Stimulated activated CD8-positive, alpha-beta memory T cell treated with anti-CD3 and anti-CD28 coated beads, Interleukin-7, amount 100 ng/mL, for 1 hour (primary cell): ENCODE measurements at places on chromosomes 13 and 19.

DNA sequence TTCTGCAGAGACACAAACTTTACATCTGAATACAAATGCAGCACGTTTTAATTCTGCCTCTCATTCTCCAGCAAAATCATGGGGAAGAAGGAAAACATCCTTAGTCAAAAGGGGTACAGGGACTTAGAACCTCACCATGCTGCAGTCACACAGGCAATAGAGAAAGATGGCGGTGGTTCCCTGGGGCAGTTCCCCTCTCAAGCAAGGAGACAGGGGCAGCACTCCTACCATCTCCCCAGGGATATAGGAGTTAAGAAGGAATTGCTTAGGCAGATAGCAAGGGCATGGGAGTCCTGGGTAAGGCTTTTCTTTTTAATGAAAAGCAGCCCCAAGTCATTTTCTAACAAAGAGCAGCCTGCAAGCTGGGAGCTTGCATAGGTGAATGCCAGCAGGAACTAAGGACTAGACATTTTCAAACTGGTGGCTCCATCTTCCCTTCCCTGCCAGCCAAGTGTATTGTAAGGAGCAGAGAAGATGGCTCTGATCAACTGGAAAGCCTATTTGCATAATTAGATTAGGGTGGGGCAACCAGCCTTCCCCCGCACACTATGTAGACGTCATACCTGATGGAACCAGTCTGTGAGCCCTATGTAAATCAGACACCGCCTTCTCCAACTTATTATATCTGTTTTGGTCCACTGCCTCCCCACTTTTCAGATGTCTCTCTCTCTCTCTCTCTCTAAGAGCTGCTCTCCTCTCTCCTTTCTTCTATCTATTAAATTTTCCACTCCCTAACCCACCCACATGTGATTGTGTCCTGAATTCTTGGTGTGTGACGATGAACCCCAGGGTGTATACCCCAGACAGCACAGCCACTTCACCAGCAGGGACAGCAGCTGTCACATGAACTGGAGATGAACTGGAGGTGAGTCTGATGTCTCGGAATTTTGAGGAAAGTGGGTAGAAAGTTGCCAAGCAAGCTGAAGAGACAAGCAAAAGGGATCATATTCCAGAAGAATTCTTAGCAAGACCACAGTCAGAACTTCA lies 514.5 kb downstream of the IRS2 start:
- DNase-seq, result no peak

DNA sequence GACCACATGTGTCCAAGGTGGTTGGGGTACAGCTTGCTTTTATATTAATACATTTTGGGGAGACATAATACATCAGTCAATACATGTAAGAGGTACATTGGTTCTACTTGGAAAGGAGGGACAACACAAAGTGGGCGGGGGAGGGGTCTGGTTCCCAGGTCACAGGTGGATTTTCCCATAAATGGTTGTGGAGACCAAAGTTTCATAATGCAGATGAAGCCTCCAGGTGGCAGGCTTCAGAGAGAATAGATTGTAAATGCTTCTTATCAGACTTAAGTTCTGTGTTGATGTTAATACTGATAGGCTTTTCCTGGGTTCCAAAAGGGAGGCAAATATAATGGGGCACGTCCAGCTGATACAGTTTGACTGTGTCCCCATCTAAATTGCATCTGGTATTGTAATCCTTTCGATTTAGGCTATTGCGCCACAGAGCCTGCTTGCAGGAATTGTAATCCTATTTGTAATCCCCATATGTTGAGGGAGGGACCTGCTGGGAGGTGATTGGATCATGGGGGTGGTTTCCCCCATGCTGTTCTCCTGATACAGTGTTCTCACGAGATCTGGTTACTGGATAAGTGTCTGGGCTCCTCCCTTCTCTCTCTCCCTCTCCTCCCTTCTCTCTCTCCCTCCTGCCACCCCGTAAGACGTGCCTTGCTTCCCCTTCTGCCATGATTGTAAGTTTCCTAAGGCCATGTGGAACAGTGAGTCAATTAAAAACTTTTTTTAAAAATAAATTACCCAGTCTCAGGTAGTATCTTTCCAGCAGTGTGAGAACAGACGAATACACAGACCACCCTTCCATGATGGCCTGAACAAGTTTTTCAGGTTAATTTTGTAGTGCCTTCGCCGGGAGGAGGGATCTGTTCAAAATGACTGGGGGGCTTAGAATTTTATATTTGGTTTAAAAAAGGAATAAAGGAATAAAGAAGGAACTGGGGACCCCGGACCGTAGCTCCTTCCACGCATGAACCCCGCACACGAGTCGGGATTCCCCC lies 44.9 kb downstream of the ZNF823 start:
- no peak for DNase-seq

DNA sequence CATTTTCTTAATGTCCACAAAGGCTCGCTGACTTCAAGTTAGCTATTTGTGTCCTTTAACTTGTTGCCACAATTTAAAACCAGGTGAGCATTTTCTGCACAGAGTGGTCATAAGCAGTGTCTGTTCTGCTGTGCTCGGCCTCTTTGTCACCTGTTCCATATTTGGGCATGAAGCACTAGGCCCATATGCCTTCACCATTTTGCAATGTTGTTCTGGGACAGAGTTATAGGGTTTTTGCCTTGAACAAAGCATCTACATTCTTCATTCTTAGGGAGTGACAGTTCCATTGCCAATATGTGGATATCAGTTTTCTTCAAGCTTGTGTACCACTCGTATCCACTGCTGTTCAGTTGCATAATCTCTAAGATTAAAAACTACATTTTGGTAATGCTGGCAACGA lies 56.1 kb downstream of the LRCH1 start:
- DNase-seq, result no peak

GRCh38 chr13:20769091-20769490 lies 4.7 kb downstream of the EEF1AKMT1 start:
- DNase-seq, result no peak

DNA sequence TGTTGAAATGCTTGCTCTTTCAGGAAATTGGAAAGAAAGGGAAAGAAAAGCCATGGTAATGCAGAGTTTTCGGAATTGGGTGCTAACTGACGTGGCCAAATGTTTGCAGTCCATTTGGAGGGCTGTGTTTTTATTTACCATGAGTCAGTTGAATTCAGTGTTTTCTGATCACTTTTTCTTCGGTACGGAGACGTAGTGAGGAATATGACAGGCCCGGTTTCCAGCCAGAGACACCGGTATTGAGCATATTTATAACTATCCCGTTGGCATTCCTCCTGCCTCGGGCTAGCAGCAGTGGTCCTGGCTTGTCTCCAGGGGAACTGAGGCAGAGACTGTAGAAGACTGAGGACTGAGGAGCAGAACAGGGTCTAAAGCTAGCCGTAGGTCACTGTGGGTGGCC lies 1.0 kb downstream of the CDC16 start:
- DNase-seq, result no peak

DNA sequence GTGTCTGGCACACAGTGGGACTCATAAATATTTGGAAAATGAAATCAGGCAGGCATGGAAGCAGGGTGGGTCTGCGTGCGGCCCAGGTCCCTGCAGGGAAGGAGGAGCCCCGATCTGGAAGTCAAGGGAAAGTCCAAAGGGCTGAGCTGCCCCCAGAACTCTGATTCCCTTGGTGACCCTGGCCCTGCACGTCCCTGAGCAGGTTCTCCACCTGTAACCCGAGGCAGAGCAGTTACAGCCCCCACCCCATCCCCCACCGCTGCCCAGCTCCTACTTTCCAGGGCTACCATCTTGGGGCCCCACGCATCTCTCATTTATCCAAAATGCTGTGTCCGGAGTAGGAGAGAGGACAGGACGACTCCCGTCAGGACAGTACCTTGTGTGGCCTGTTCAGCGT lies 2.1 kb downstream of the PLEKHF1 start:
- DNase-seq, result no peak

GRCh38 chr19:28862238-28862637 lies 350.7 kb downstream of the UQCRFS1 start:
- DNase-seq, result no peak

- no peak for DNase-seq
Observed at GRCh38 chr19:4362101-4362828, 18.9 kb downstream of the MPND start.

GRCh38 chr13:48975856-48976575 lies at the start of gene FNDC3A:
Gene FNDC3A (plus strand): TSS chr13:48975912. CDS start chr13:49006191, 30,279 bp downstream.
- DNase-seq, result peak; percentile 59

- no peak for DNase-seq
Observed at GRCh38 chr19:17095141-17095919, 19.8 kb downstream of the MYO9B start.

GRCh38 chr13:32316028-32316339 lies 676 bp downstream of the BRCA2 start:
- DNase-seq, result no peak

DNA sequence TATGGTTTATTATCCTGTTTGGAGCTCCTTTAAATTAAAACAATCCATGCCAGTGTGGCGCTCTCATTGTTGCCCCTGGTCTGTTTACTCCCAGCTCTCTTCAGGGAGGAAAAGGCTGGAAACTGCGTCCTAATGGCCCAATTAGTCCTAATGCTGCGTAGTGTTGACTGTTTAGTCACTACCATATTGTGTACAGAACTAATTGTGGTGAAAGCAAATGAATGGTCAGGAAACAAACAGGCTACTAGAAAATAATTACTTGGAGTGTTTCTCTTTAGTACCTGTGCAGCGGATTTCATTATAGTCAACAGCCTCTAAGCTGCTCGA lies 54.5 kb upstream of the MTIF3 start:
- no peak for DNase-seq

GRCh38 chr13:107190065-107190464 lies 622.1 kb upstream of the ARGLU1 start:
- no peak for DNase-seq

DNA sequence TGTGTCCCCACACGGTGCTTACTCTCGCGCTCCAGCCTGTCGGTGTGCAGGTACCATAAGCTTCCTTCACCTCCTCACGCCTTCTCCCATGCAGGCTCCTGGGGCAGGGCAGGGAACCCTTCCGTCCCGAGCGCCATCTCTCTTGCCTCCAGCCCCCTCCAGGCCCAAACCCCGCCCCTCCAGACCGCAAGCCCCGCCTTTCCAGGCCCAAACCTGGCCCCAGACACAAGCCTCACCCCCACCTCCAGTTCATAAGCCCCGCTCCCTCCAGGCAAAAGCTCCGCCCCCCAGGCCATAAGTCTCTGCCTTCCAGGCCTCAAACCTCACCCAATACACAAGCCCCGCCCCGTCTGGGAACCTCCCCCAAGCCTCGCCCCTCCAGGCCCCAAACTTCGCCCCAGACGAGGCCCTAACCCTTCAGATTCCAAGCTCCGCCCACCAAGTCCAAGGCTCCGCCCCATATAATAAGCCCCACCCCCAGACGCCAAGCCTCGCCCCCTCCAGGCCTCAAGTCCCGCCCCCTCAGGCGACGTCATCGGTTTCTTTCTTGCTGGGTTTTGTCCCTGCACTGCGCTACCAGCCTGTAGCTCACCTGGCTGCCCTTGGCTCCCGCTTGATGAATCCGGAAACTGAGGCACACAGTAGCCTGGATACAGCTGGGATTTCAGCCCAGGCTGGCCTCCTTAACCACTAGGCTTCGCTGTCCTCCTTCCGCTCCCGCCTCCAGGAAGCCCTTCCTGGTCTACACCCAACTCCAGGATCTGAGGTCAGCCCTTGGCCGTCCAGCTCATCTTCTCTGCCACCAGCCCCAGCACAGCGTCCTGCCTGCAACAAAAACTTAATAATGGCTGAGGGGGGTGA lies 16.1 kb downstream of the MKNK2 start:
- DNase-seq, result no peak

- no peak for DNase-seq
Observed at GRCh38 chr13:92806215-92806614, 420.4 kb upstream of the GPC6 start.

- no peak for DNase-seq
Observed at GRCh38 chr13:50257646-50258045, 242.4 kb downstream of the KCNRG start.

- DNase-seq, result no peak
Observed at GRCh38 chr13:79427883-79428282, 21.8 kb upstream of the RBM26 start.

GRCh38 chr13:22137361-22138050 lies 466.6 kb downstream of the FGF9 start:
- no peak for DNase-seq

GRCh38 chr19:50050406-50051227 lies 24.8 kb downstream of the ZNF473 start:
- peak; percentile 45 for DNase-seq

DNA sequence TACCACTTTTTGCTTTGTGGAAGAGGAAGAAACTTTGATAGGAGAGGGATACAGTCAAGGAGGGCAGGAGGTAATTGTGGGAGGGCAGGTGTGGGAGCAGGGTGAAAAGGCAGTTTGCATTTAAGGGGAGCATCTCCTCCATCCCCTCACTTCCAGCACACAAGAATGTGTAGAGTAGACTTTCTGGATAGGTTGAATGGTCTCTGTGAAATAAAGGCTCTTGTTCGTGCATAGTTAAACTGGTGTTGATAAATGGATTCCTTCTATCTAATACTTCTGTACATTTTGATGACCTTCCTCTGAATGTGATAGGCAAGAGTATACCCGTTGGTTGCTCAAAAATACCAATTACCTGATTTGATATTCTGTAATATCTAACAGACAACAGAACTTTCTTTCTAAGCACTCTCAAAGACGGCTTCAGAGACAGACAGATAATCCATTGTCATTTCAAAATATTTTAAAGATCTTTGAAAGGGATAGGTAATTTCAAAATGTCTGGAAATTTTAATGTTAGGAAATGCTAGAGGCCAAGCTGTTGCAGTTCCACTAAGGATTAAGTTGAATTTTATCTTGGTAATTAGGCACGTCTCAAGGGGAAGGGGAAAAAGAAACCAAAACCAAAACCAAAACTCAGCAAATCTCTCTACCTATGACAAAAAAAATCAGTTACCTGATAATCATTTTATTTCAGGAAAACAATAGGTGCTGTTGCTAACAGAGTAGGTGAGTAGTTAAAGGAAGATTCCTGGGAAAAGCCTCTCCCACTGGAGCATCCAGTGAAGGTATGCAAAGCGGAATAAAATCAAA lies 302.6 kb downstream of the COG6 start:
- no peak for DNase-seq

GRCh38 chr13:107367258-107367657 lies 799.3 kb upstream of the ARGLU1 start:
- DNase-seq, result no peak

DNA sequence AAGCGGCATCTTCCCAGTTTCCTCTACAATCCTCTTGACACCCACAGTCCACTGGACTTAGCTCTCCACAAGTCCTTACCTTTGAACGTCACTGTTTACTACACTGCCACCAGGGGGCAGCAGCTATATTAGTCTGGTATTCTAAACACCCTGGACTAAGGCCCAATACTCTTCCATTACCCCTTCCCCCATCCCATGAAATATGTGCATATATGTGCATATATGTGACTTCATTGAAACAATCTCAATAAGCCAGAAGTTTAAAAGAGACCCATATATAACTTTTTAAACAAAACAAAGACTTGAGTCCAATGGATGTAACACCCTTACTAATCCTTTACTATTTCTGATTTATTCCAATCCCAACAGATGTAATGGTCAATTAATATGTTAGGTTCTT lies 15.5 kb downstream of the GGACT start:
- peak; percentile 67 for DNase-seq

- no peak for DNase-seq
Observed at GRCh38 chr13:98576200-98576945, 534 bp downstream of the STK24 start.

DNA sequence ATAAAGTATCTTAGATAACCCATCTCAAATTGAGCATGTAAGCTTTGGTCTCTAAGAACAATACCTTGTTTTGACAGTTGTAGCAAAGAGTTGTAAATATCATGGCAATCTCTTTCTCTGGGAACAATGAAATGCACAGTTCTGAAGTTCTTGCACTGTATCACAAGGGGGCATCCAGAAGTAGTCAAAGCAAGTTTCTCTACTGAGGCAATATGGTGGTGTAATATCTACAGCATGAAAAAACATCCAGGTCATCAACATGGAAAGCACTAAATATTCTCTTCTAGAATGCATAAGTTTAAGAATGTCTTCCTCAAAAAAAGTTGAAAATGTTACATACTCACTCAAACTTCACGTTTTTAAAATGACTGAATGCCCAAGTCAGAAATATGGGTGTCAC lies 19.6 kb downstream of the MTMR6 start:
- DNase-seq, result no peak
